Mucosa of gallbladder (tissue), 1 donor: ENCODE measurements at places on chromosomes 16 and 17. TPM values are rescaled to one million over a fixed set of nuclear protein-coding genes. Genes with fewer than 3 reads are reported as not detected.

DNA sequence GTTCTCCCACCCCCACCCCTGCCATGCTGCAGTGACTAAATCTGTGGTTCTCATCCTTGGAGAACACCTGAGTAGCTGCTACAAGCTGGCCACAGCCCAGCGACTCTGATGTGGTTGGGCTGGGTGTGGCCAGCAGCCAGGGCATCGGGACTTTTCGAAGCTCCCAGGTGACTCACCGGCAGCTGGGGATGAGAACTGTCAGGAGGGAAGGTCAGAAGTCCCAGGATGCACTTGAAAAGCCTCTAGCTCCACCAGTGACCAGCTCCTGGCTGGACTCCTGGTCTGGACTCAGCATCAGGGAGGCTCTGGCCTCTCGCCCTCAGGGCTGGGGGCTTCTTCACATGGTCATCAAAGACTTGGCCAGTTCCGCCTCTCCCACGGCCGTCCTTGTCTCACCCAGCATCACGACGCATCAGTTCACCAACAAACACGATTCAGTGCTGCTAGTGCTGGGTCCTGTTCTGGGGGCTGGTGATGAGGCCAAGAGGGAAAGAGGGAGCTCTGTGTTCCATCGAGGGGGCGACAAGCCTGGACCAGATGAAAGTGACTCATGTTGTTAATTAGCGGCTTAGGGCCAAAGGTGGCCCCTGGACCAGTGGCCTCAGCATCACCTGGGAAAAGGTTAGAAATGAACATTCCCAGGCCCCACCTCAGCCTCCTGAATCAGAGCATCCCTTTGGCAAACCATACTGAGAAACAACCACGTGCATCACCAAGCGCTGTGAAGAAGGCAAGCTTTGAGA is 3.9 kb upstream of the C17orf99 start:
- DNase-seq = peak; percentile 64

GRCh38 chr17:39639566-39640458 is 2.9 kb downstream of the STARD3 start:
- DNase-seq = no peak

DNA sequence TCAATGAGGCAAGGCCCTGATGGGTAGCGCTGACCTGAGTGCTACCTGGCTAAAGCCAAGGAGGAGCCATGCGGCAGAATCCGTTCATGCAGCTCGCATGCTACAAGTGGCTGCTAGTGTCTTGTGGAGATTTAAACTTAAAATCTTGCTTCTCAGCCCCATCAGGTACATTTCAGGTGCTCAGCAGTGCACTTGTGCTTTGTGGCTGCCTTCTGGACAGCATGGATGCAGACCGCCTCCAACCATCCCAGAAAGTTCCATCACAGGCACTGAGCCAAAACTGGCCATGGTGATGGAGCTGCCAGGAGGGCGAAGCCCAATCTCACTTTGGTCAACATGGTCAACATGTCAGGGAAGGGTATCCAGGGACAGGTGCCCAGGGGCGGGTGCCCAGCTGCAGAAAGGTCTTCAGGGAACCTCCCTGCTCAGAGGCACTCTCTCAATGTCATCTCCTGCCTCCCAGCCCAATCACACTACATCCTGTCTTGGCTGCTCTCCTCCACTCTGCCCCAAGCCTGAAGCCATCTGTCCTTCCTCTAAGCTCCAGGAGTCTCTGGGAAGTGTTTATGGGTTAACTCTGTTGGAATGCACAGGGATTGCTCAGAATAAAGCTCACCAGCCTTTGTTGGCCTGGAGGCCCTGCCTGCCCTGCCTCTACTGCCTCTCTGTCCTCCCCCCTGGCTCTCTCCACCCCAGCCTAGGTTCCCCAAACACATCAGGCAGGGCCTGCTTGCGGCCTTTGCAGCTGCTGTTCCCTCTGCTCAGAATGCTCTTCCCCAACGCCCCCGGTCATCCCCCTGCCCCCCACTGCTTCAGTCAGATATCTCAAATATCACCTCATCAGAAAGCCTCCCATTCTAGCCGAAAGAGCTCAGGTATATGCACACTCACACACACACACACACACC is 18.3 kb upstream of the TNFRSF13B start:
- DNase-seq = no peak

DNA sequence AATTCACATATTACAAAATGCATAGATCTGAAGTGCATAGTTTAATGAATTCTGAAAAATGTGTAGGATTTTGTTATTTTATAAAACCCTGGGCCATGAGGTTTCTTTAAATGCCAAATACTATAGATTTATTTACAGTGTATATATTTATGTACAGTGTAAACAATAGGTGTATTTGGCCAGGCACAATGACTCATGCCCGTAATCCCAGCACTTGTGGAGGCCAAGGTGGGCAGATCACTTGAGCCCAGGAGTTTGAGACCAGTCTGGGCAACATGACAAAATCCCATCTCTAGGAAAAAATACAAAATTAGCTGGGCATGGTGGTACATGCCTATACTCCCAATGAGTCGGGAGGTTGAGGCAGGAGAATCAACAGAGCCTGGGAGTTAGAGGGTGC is 249.4 kb downstream of the PRKCA start:
- no peak for DNase-seq

Gene OR1F1
- total RNA-seq = not detected
